ENCODE measurements at places on chromosomes 16 and 17.

GRCh38 chr16:59459806-59460205, 725.7 kb upstream of the GOT2 start:
- no peak for DNase-seq

GRCh38 chr16:20411055-20411454, 1.7 kb downstream of the ACSM5 start:
- no peak for DNase-seq

DNA sequence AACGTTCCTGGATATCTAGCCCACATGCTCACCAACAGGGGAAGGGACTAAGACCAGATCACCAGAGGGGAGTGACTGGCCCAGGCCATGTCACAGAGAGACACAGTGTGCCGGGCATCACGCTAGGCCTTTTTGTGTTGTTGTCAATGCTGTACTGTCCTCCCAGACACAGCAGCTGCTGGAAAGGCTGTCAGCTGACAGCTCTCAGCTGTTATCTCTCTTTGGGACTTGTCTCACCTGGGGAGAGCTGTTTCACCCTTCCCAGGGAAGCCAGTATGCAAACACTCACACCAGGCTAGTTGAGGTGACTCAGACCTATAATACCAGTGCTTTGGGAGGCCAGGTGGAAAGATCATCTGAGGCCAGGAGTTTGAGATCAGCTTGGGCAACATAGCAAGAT, 19.4 kb downstream of the UNC45B start:
- no peak for DNase-seq

DNA sequence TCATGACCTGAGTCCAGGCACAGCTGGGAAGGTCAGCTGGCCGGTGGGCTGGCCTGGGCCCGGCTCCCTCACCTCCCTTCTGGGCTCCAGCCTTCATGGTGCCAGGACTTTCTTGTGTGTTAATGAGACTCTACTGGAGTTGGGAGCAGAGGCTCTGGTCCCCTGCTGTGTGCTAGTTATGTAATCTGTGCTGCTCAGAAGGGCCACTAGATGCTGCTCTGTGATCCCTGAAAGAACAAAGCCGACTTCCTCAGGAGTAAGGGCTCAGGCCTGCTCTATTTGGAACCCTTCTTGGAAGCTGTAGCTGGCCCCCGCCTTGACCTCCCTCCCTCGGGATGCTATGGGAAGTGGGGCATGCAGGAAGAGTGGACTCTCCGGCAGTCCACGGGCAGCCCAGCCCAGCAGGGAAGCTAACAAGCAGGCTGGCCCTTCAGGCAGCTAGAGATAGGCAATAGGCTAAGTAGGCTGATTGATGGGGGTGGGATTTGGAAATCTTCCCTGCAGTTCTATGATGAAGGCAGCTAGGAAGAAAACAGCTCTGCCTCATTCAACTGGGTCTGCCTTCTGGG, 3.3 kb upstream of the CDK5R1 start:
- DNase-seq, result peak; percentile 27

- peak; percentile 50 for DNase-seq
These were observed 161.0 kb downstream of the FTO start for GRCh38 chr16:53864819-53865493.

DNA sequence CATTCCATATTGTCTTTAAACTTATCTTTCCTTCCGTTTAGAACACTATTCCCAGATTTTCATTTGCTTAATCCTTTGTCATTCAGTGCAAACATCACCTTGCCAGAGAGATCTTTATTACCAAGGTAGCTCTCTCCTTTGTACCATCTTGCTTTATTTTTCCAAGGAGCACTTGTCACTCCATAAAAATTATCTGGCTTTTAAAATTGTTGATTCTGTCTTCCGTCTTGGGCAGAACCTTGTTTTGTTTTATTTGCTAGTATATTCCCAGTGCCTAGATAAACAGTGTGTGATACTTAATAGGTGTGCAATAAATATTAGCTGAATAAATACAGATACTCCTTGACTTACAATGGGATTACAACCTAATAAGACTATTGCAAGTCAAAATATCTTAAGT, 327.7 kb downstream of the UTP18 start:
- no peak for DNase-seq

DNA sequence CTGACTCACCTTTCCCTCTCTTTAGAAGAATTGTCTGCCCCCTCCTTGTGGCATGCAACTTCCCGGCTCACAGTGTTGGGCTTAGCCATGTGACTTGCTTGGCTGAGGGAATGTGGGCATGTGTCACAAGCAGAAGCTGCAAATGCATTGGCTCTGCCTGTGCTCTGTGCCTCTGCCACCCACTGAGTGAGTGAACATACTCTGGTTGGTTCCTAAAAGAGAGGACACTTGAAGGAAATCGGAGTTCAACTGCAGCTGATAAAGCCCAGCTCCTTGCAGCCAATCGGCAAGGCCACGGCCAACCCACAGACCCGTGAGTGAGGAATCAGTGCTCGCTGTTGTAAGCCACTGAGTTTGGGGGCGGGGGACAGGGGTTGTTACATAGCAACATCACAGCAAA, 10.9 kb upstream of the GINS2 start:
- DNase-seq, result no peak

DNA sequence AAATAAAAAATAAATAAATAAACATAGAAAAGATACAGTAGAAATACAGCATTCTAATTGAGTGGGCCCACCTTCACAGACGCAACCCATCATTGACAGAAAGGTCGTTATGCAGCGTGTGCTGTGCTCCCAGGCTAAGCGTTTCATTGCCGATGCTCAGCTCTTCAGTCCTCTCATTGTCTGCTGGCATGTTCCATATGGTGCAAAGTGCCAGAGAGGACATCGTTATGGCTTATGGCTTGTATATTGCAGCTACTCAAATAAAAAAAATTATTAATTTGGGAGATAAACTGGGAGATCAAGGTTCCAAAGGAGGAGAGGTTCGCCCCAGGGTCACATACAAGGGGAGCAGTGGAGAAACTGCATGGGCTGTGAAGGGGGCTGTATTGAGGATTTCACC, 11.3 kb upstream of the UBALD2 start:
- no peak for DNase-seq

- DNase-seq, result peak; percentile 47
These were observed 622 bp downstream of the NDEL1 start for GRCh38 chr17:8436169-8436843.

DNA sequence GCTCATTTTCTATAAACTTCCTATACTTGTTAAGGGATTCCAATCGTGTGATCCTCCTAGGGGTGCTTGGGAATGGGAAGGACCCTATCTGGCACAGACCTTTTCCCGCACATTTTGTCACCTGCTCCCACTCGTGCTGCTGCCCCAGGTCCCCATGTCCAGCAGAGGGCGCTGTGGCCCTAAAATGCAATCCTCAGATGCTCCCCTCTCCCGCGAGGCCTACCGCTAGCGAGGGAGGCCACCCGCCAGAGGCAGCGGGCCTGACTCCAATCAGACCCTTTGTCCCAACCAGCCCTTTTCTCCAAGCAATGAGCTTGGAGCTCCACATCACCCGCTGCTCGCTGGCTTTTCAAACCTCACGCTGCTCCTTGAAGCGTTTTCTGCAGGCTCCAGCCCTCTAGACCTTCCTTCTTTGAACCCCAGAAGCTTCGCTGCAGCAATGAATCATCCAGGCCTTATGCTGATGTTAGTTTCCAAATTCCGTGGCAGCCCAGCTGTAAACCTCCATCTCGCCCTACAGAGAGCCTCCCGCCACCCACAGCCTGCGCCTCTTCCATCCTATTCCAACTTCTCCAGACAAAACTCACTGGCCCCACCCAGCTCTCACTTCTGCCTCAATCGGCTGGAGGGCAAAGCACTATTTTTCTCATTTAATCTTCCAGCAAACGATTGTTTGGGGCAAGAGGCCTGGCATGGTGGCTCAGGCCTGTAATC, 23.6 kb upstream of the FZD2 start:
- DNase-seq, result peak; percentile 78

DNA sequence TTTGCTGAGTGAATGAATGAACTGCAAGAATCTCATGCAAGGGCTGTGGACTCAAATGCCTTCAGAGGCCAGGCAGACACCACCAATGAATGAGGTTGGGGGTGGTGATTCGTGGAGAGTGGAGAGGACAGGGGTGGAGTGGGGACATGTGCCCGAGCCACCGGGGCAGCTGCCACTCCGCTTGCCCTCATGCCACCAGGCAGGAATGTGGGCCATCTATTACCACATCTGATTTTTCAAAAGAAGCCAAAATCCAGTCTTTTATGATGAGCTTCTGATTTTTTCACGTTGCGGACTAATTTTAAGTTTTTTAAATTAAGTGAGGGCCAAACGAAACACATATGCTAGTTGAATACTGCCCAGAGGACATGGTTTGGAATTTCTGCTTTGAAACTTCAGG, 67.1 kb upstream of the SMURF2 start:
- DNase-seq, result no peak

DNA sequence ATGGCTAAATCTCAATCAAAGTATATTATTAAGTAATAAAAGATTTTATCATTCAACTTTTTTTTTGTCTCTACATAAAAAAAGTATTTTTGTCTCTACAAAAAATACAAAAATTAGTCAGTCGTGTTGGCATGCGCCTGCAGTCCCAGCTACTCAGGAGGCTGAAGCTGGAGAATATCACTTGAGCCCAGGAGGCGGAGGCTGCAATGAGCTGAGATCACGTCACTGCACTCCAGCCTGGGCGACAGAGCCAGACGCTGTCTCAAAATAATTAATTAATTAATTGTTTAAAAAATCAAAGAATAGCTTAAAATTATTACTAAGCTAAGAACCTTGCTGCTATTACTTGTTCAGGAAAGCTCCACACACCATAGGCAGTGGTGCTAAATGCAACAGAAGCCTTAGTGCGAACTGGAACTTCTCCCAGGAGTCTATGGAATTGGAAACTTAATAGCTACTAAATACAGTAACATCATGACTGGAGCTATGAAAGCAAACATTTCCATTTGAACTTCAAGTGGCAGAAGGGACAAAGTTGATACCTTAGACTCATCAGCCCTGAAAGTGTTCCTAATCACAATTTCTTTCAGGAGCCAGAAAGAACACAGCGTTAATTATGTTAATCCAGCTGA, 22.6 kb downstream of the ADCY9 start:
- no peak for DNase-seq

GRCh38 chr17:18021372-18021771, 17.6 kb downstream of the ATPAF2 start:
- DNase-seq, result no peak

GRCh38 chr17:79952265-79952877, 83.3 kb downstream of the TBC1D16 start:
- DNase-seq, result no peak

DNA sequence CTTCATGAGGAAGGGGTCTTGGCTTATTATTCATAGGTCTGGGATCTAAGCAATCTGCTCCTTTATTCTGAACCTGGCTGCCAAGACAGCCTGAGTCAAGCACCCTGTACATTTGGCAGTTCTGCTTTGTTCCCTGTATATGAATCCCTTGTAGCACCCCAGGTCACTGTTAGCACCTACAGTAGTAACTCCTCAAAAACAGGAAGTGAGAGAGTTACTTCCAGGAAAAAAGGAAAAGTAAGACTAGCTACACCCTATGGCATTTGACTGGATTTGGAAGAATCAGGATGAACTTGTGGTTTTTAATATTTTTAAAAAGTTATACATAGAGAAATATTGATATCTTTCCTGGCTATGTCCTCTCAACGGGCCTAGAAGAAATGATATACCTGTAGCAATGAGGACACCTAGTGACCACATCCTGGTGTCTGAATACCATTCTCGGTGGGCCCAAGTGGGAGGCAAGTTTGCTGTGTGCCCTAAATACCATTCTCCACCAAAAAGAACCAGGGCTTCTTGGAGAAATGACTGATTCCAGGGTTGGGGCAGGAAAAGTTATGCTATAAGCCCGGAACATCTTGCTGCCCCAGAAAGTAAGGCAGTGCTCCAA, 9.9 kb downstream of the ANKRD40 start:
- DNase-seq, result no peak

DNA sequence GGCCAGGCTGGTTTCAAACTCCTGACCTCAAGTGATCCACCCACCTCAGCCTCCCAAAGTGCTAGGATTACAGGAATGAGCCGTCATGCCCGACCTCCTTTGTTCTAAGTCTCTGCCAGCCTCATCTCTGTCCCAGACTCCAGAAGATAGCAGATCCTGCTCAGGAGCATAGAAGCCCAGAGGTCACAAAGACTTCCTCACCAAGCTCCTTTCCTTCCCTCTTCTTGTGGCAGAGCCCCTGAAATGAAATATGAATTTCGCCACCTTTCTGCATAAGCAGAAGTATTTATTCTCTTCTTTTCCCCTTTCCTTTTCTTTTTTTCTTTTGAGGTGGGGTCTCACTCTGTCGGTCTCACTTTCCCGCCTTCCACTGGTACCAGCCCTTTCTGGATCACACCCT, 11.5 kb upstream of the PIPOX start:
- no peak for DNase-seq

GRCh38 chr17:2343421-2343820, 6.1 kb downstream of the SGSM2 start:
- no peak for DNase-seq

GRCh38 chr17:45043813-45044540, 7.5 kb downstream of the DCAKD start:
- no peak for DNase-seq

GRCh38 chr16:67021321-67021720, 7.6 kb upstream of the CBFB start:
- DNase-seq, result no peak

- DNase-seq, result peak; percentile 72
These were observed at the start of gene VEZF1 for GRCh38 chr17:57987581-57988300. Gene VEZF1 (minus strand): TSS chr17:57988254. CDS start chr17:57988111, 143 bp downstream.

GRCh38 chr16:12793120-12793864, 10.4 kb downstream of the CPPED1 start:
- DNase-seq, result no peak

- no peak for DNase-seq
These were observed 32.7 kb downstream of the ZZEF1 start for GRCh38 chr17:4110152-4110551.

- DNase-seq, result no peak
These were observed 27.1 kb downstream of the HNF1B start for GRCh38 chr17:37717627-37718323.

DNA sequence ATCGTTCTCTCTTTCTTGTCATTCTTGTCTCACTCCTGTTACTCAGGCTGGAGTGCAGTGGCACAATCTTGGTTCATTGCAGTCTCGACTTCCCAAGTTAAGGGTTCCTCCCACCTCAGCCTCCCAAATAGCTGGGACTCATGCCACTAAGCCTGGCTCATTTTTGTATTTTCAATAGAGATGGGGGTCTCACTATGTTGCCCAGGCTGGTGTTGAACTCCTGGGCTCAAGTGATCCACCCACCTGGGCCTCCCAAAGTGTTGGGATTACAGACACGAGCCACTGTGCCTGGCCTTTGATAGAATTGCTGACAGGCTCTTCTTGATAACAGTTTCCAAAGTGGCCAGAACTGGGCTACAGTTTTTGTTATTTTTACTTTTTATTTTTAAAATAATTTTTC, 32.3 kb downstream of the TPPP3 start:
- DNase-seq, result no peak

DNA sequence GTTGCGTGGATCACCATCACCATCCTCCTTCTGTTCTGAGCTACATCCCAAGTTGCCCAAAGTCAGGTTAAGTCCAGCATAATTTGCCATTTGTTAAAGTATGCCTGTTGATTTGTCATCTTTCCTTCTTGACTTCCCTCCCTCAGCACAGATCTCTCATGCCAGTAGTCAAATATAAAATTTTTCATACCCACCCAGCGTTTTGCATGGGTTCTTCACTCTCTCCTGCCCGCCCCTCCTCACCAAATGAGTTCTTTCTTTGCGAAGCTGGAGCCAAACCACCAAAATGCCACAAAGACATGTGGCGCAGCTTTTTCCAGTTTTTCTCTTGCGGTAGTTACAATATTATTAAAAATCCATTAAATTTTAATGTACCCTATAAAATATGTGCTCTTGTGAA, 167.2 kb downstream of the MSI2 start:
- DNase-seq, result no peak
